ENCODE measurements at places on chromosomes 2 and 18.

DNA sequence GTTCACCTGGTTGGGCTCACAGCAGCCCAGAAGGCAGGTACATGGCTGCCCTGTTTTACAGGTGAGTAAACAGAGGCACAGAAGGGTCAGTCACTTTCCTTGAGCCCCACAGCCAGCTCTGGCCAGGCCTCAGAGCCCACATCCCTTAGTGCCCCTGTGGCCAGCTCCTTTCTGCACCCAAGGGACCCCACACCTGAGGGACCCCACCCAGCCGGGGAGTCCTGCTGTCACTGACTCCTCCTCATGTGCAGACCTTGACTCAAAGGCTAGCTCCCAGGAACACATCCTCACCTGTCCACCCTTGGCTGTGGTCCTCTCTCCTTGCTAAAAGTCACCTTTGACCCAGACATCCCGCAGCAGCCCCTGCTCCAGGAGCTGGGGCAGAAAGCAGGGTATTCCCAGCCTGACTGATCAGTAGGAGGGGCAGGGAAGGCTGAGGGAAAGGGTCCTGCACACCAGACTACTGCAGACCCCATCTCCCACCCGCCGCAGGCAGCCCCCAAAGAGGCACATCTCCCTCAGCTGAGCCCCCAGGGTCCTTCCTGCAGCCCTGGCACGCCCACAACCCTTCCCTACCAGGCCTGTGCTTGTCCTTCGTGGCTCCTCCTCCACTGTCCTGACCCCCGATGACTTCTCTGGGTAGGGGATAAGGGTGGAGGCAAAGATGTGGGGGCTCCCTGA, 9.8 kb upstream of the ARHGEF4 start:
- DNase-seq = no peak

DNA sequence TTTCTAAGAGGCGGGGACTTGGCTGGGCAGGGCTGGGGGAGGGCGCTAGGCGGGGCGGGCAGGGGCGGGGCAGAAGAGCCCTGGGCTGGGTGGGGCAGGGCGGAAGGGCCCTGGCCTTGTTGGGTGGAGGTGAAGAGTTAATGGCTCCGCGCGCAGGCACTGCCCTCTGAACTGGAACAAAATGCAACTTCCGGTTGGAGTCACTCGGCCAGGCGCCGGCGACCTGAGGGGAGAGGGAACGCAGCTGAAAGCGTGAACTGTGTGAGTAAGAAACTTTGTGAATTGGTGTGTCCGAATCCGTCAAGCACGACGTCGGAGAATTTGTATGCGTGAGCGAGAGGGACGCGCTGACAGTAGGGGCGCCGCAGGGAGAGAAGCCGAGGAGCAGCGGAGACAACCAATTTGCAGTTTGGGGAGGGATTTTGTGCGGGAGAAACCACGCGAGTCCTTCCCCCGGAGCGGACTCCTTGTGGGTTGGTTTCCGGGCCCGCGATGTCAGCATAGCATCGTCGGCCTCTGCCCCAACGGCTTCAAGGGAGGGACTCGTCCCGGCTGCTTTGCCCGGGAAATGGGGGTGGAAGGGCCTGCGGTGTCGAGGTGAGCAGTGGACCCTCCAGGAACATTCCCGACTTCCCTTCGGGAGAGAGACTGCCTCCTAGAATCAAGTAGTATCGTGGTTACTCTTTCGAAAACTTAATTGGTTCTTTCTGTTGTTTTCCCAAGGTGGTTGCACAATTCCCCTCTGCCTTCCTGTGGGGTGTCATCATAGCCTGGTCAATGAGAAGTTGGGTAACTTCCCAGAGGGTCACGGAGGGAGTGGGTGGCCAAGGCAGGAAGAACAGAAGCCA, at the start of gene TANK:
TSS of gene TANK (plus strand) at position 203 of the 848 bp plus-strand sequence. CDS start 19,235 bp downstream, outside the sequence.
- peak; percentile 98 for DNase-seq

DNA sequence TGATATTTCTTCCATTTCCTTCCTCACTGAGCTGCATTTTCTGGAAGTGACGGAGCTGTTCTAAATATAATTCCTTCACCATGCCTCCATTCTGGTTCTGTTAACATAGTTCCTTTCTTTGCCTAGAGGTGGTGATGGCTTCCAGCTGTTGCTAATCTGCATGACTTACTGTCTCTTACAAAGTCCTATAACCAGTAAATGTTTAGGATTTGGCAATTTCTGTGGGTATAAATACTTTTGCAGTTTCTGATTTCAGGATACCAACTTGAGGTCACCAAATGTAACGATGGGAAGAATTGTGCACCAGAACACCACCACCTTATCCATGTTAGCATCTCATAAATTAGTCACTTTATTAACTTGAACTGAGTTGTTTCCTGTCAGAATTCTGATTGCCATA, 101.7 kb upstream of the FN1 start:
- DNase-seq = no peak

GRCh38 chr2:207867056-207867455, 97.3 kb upstream of the FZD5 start:
- DNase-seq = no peak

- no peak for DNase-seq
Observed at GRCh38 chr2:194495046-194495445, 1162.0 kb upstream of the SLC39A10 start.

- DNase-seq = no peak
Observed at GRCh38 chr2:235021752-235022151, 69.9 kb downstream of the SH3BP4 start.

GRCh38 chr2:173229086-173229485, 125.6 kb upstream of the CDCA7 start:
- DNase-seq = no peak

- DNase-seq = no peak
Observed at GRCh38 chr2:95073856-95074662, 47.5 kb downstream of the MRPS5 start.

- peak; percentile 76 for DNase-seq
Observed at GRCh38 chr2:238240757-238241711, 1.2 kb upstream of the HES6 start.

DNA sequence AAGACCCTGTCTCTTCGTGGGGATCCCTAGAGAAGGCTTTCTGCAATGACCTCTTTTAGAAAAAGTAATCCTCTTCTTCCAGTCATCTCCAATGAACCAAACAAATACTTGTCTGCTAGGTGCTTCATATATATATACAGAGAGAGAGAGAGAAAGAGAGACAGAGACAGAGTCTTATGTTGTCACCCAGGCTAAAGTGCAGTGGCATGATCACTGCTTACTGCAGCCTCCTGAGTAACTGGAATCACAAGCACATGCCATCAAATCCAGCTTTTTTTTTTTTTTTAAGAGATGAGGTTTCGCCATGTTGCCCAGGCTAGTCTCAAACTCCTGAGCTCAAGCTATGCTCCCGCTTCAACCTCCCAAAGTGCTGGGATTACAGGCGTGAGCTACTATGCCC, 18.6 kb upstream of the PKDCC start:
- DNase-seq = no peak

GRCh38 chr18:74190086-74190485, 41.8 kb downstream of the TIMM21 start:
- DNase-seq = no peak

- no peak for DNase-seq
Observed at GRCh38 chr2:235957251-235957650, 210.9 kb downstream of the GBX2 start.

- DNase-seq = no peak
Observed at GRCh38 chr2:99961196-99961913, 181.0 kb downstream of the AFF3 start.

DNA sequence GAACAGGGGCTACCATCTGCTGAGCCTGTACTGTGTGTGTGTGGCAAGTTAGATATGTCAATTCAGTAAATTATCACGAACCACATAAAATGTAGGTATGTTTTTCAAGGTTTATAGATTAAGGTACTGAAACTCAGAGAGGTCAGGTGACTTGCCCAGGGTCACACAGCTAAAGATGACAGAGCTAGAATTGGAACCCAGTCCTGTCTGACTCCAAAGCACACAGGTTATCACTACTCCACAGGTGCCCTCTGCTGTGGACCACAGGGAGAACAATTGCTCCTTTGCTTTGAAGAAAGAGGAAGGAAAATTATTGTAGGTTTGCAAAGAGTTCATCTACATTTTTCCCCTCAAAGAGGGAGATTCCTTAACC, 229.7 kb upstream of the AGAP1 start:
- no peak for DNase-seq

DNA sequence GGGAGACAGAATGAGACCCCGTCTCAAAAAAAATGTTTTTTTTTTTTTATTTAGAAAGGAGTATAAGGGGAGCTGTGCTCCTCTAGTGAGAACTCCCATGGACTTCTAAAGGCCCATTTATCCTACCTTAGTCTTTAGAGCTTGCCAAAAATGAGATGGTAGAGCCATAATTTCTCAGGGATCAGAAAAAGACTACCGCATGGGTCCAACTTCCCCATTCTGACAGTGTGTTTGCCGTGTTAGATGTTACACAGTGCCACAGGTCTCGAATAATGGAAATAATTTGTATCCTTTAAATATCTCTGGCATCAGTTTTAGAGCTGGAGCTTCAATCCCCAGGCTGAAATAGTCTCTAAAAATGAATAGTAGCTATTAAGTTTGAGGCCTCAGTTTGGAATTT, 6.0 kb upstream of the SLC39A10 start:
- peak; percentile 70 for DNase-seq

GRCh38 chr2:106885971-106886915, at the start of gene ST6GAL2:
ST6GAL2 (minus strand) TSS chr2:106886167; CDS start chr2:106843977, 42,190 bp downstream.
- no peak for DNase-seq

GRCh38 chr2:66134138-66134701, 300.7 kb upstream of the MEIS1 start:
- DNase-seq = no peak

DNA sequence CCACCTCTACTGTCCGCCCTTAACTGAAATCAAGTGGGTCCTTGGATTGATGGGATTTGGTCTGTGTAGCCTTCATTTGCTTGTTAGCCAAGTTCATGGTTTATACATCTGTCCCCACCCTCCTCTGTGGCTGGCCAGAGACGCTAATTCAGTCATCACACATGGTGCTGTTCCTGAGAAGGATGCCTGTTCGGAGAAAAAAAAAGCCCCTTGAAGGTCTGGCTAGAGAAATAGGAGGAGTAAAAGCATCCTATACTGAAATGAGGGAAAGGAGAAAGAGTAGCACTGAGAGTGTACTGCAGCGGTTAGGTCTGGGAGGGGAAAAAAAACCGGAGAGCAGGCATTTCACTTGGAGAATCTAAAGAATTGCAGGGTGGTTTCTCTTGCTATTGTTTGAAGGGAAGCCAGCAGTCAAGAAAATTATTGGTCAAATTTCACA, 180.6 kb upstream of the EPAS1 start:
- no peak for DNase-seq

DNA sequence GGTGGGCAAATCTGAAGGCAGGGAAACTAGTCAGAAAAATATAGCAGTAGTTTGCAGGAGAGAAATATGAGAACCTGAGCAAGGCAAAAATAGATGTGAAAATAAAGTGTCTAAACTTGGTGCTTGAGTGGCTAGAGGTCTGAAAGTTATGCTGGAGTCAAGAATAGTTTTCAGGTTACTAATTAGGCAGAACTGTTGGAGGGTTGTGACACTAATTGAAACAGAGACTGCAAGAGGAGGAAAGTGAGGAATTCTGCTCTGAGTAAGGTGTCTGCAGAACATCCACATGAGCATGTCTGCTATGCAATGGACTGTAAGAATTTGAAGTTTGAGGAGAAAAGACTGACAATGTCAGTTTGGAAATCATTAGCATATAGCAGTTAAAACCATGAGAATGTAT, 444.0 kb upstream of the LRRTM1 start:
- DNase-seq = no peak

DNA sequence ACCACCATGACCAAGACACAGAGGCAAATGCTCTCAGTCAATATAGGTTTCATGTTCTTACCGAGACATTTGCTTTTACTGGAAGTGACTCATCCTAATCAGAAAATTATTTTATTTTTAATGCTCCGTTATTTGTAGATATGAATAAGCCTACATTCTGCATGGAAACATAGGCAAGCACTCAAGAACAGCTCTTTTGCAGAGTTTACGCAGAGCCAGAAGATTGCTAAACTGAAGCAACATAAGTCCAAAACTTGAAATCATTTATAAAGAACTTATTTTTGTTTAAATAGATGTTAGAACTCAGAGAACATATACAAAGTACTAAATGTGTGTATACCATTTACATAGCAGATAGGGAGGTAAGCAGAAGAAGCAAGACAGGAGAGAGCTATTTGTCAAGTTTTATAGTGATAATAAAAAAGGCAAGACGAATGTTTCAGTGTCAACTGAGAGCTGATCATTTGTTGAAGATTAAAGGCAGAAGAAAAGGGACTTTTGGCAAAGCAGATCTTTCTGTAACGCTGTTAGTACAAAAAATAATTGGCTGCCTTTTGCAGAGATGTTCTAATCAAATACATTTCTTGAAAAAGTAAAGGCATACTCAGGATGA, 12.4 kb upstream of the PPP1R1C start:
- no peak for DNase-seq

DNA sequence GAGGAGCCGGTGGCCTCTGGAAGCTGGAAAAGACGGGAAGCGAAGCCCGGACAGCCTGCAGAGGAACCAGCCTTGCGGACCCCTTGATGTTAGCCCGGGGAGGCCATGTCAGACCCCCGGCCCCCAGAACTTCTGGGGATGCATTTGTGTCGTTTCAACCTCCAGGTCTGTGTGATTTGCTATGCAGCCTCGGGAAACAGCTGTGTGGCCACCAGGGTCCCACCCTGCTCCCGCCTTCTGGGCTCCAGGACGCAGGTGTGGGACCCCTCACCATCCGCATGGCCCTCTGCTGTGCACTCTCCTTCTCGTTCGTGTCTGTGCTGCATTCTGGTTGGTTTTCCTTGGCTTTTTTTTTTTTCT, 13.3 kb downstream of the NEU4 start:
- no peak for DNase-seq

GRCh38 chr18:68455229-68455603, 259.7 kb downstream of the TMX3 start:
- no peak for DNase-seq

GRCh38 chr2:57701391-57701791, 345.2 kb upstream of the VRK2 start:
- no peak for DNase-seq

DNA sequence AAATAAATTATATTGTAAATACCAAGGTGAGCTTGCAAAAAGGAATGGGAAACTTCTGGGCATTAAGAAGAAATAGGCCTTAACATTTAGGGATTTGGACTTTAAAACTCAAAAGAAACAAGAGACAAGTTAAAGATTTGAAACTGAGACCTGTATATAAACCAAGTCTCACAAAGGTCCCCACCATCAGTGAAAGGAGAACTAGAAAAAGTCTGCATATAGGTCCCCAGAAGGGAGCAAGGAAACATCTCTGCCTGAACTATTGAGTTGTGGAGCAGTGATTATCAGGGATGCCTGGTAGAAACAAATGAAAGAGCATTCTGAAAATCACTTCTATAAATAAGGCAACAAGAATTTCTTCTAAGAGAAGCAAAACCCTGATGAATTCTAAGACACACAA, 30.5 kb upstream of the ITGAV start:
- no peak for DNase-seq

All from NB4 (cell line).